Stomach (tissue), 19 donors: ENCODE measurements at places on chromosomes 1 and 21. TPM values are rescaled to one million over a fixed set of nuclear protein-coding genes. Genes with fewer than 3 reads are reported as not detected.

GRCh38 chr1:204835737-204836136 is 34.9 kb upstream of the NFASC start:
- DNase-seq = no peak

DNA sequence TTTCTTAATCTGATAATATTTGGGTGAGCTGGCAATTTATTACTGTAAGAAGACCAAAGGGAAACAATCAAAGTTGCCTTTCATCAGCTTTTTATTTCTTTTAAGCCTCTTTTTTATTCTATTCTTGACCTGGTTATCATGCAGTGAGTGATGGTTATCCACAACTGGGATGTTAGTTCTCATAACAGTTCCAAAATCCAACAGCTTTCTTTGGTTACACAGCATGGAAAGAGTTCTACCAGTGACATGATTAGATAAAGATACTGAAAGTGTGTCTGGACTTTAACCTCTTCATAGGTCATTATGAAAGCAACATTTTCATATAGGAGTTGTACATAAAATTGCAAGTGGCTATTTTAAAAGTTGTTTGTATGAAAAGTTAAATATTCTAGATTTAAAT is 163.0 kb downstream of the SYT2 start:
- no peak for DNase-seq

DNA sequence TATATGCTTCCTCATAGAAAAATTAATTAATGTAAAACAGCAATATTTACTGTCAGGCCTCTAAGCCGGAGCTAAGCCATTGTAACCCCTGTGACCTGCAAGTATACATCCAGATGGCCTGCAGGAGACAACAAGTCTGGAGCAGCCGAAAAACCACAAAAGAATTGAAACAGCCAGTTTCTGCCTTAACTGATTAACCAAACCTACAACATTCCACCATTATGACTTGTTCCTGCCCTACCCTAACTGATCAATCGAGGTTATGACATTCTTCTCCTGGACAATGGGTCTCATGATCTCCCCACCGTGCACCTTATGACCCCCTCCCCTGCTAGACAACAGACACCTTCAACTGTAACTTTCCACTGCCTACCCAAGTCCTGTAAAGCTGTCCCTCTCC is 205.8 kb upstream of the DUSP10 start:
- no peak for DNase-seq

GRCh38 chr1:241465673-241466072 is 53.9 kb downstream of the FH start:
- DNase-seq = no peak

GRCh38 chr1:101264697-101265096 is 27.9 kb downstream of the S1PR1 start:
- DNase-seq = no peak

- DNase-seq = peak; percentile 82
These were observed 26.7 kb downstream of the TSPAN2 start for GRCh38 chr1:115062542-115063004.

- DNase-seq = no peak
These were observed 391.1 kb downstream of the PLPP3 start for GRCh38 chr1:56188221-56188620.

DNA sequence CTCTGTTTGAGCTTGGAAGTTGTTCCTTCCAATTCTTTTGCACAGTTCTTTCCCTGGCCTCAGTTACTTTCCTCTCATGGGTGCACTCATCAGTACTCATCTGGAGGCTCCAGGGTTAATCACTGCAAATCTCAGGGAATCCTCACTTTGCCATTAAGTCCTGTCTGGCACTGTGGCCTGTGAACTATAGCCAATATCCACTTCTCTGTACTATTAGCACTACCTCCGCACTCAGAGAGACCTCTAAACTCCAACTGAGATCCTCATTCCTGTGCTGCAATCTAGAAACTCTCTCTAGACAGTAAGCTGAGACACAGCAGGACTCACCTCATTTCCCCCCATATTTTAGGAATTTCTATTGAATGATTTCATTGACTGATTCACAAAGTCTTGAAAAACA is 311.3 kb downstream of the NCAM2 start:
- no peak for DNase-seq

- DNase-seq = no peak
These were observed 19.9 kb downstream of the COA6 start for GRCh38 chr1:234393190-234393589.

The RCC1 gene
- 23.5 TPM for total RNA-seq

The COL9A2 gene
- total RNA-seq = 7.2 TPM

DNA sequence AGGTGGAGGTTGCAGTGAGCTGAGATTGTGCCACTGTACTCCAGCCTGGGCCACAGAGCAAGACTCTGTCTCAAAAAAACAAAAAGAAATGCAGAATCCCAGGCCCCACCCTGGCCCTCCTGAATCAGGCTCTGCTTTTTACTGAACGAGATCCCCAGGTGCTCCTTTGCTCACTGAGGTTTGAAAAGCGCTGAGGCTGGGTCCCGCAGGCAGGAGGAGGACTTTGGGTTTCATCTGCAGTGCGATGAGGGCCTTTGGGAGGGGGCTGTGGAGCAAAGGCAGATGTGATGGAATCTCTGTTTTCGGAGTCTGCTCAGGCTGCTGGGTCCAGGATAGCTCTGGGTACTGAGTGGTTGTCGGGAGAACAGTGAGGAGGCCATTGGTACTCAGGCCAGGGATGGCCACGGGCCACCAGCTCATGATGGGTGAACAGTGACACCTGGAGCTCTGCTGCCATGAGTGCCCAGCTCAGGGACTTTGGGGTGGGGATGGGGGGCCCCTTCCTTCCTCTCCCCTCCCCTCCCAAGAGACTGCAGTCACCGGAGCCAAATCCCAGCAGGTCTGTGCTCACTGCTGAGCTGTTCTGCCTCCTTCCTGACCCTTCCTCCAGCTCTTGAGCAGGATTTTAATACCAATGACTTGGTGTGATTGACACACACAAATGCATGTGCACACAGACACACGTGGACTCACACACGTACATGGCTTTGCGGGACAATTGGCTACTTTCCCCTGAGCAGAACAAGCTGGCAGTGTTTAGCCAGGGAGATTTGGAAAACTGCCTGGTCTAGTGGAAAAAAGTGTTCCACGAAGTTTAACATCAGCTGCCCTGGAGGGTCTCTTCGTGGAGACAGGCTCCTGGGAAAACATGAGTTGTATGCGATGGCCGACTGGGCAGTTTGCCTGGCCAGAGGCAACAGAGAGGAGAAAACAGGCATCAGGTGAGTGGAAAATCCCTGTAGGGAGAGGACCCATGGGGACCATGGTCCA is 3.6 kb upstream of the DHRS3 start:
- peak; percentile 77 for DNase-seq

DNA sequence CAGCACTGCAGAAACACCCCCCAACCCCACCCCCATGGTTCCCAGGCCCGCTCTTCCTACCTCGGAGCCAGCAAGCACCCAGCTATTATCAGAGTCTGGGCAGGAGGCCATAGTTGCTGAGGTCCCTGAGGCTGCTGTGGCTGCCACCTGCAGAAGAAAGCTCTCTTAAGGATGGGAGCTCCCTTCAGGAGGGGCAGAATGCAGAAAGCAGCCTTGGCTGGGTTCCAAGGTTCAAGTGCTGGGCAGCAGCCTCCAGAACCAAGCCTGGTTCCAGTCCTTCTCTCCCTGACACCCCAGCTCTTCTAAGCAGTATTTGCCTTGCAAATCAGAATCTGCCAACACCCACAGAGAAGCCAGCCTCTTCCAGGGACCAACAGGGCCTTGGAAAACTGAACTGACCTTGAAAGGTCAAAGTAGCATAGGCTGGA is 2.3 kb downstream of the PBXIP1 start:
- no peak for DNase-seq

The KIAA1614 gene
- total RNA-seq = 2.2 TPM

DNA sequence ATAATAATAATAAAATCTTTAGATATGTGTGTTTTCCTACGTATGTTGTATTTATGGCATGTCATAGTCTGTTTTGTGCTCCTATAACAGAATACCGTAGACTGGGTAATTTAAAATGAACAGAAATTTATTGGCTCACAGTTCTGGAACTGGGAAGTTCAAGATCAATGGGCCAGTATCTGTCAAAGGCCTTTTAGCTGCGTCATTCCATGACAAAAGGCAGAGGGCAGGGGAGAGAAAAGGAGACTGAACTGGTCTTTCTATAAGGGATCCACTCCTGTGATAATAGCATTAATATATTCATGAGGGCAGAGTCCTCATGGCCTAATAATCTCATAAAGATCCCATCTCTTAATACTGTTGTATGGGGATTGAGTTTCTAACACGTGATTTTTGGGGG is 7.1 kb upstream of the SFT2D2 start:
- DNase-seq = no peak

- no peak for DNase-seq
These were observed 23.4 kb downstream of the SESN2 start for GRCh38 chr1:28282426-28283407.

DNA sequence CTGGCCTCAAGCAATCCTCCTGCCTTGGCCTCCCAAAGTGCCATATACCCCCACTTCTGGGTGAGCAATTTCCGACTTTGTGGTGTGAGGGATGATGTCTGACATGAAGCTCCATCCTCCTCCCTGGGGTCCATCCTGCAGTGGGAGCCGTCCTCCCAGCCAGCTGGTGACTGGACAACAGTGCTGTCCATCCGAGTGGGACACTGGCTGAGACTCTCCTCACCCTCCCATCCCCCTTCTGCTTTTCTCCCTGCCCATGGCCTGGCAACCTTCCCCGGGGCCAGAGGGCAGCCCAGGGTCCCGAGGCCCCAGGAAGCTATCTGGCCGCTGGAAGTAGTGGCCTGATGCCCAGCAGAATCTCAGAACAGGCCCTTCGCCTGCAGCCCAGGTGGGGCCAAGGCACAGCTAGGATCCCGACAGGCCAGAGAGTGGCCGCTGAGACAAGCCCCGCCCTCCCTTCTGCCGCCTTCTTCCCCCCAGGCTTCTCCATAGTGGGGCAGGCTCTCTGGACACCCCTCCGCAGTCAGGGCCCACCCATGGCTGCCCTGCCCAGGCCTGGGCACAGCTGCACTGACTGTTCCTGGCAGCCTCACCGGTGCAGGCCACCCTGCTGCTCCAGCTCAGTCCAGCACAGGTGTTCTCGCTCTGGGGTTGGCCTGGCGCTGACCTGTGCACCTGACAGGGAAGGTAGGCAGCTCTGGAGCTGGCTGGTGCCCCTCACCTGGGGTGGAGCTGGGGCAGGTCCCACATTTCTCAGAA is 8.4 kb upstream of the FAAP20 start:
- DNase-seq = no peak

The DIP2A gene
- 61.8 TPM for total RNA-seq

- DNase-seq = no peak
These were observed 578.5 kb downstream of the USP25 start for GRCh38 chr21:16308269-16308668.

GRCh38 chr1:41353744-41354143 is 7.5 kb upstream of the FOXO6 start:
- DNase-seq = peak; percentile 81

The USP33 gene
- total RNA-seq = 51.8 TPM

DNA sequence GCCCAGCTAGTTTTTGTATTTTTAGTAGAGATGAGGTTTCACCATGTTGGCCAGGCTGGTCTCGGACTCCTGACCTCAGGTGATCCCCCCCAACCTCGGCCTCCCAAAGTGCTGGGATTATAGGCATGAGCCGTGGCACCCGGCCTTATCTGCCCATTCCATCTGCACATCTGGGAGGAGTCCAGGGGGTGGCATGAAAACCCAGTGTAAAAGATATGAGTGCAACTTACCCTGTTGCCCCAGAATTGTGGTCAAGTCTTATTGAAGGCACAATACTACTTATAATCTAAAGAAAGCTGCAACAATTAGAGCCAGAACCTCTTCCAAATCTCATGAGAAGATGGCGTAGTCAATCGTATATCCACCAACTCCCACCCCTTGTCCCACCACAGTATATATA is 18.4 kb downstream of the CTXND2 start:
- DNase-seq = no peak

DNA sequence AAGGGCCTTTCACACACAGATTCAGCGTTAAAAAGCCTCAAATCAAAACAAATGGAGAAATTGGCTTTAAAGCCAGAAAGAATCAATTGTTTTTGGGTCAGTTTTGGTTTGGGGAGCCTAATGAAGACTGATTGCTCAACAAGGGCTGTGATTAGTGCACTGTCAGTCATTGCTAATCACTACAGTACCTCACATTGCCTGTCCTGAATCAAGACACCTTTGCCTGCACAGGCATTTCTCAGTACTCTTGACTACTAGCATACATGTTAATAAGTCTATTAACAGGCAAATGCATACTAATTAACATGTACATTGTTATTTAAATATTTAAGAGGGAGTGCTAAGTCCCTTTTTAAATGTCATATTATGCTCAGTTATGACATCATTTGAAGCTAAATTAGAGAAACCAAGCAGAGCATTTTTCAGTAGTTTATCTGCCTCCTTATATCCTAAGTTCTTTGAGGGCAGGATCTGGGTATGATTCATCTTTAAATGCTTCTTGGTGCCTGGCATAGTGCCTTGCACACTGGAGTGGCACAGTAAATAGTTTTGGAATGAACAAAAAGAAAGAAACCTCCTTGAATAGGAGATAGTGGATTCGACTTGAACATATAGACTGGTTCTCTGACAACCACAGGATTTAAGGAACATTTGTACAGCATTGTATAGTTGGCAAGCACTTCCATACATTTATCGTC is 25.8 kb upstream of the CCN1 start:
- no peak for DNase-seq

GRCh38 chr1:228394571-228395394 is 11.9 kb downstream of the TRIM11 start:
- DNase-seq = no peak

- no peak for DNase-seq
These were observed 142.4 kb upstream of the RUNX3 start for GRCh38 chr1:25072461-25072860.

- no peak for DNase-seq
These were observed 54.7 kb downstream of the VPS13D start for GRCh38 chr1:12284486-12284885.

The PERM1 gene
- not detected for total RNA-seq

DNA sequence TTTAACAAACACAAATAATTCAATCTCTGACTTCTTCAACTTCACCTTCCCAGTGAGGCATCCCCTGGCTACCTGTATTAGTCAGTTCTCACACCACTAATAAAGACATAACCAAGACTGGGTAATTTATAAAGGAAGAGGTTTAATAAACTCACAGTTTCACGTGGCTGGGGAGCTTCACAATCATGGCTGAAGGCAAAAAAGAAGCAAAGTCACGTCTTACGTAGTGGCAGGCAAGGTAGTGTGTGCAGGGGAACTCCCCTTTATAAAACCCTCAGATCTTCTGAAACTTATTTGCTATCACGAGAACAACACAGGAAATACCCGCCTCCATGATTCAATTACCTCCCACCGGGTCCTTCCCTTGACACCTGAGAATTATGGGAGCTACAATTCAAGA is 478.5 kb downstream of the ADGRL2 start:
- DNase-seq = no peak

- DNase-seq = peak; percentile 20
These were observed 4.0 kb downstream of the EPS8L3 start for GRCh38 chr1:109759513-109760334.

The DIO1 gene
- not detected for total RNA-seq

GRCh38 chr1:178593515-178593914 is 80.6 kb downstream of the TEX35 start:
- DNase-seq = no peak

The SLC35E2B gene
- total RNA-seq = 64.5 TPM
